ENCODE measurements at places on chromosomes 13 and 19.

DNA sequence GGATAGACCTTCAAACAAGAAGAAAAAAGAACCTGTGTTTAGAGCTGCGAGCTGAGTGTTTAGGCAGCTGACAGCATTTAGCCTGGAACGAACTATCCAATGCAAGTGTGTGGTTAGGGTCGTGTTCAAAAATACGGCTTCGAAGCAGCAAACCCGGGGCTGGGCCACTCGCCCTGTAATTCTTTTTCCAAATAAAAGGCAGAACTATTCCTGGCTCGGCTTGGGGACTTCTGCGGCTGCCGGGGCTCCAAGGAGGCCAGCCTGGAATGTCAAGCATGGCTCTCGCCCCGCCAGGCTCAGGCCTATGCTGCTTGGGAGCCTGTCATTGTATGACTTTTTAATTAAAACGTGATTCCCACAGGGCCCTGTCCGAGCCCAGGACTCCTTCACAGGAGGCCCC lies 51.7 kb upstream of the KLF2 start:
- no peak for DNase-seq

DNA sequence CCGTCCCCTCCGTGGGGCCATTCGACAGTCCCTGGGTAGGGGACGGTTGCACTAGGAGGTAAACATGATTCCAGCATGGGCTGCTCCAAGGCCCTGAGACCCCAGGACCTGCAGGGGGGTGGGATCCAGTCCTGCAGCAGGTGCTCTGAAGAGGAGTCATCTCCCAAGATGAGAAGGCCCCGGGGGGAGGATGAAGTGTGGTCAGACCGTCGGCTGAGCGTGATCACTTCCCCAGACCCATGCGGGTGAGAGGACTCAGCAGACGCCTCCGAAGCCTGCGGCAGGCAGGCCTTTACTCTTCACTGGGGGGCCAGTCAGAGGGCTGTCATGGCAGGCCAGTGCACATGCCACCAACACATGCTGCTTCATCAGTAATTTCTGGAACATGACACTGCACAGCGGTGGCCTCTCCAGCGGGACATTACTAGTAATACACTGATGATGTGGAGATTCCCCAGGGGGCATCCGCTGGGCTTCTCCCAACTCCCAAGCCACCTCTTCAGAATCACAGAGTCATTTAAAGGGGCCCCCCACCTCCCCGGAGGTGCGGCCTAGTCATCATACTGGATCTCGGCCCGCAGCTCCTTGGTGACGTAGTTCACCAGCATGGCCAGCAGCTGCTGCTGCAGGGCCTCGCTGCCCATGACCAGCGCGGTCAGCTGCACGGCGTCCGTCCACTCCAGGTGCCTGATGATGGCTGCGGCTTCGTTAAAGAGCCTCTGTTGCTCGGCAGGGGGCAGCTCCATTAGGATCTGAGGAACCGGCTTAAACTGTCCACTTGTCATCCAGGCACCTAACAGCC lies 12.7 kb downstream of the C19orf12 start:
- no peak for DNase-seq

DNA sequence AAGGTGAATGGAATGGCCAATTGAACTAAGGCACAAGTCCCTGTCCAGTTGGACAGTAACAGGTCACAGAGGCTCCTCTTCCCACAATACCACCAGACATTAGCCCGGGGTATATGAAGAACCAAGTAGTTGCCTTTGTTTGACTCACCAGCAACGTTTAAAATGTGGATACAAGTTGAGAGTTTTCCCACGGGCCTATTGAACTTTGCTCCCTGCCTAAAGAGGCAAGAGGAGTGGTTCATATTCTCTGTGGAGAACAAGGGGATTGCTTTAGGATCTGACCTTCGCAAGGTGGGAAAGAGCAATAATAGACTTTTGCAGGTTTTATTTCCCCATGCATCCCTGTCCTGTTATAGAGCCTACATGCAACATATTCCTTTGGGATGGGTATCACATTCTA lies 177.2 kb downstream of the POU4F1 start:
- DNase-seq = no peak

- no peak for DNase-seq
Measured at GRCh38 chr13:22929381-22930126, 251.2 kb upstream of the SGCG start.

Measured in stimulated activated CD8-positive, alpha-beta memory T cell treated with anti-CD3 and anti-CD28 coated beads, Interleukin-15, amount 100 ng/mL, for 48 hours (primary cell).